ENCODE measurements at places on chromosomes 3 and 15.

DNA sequence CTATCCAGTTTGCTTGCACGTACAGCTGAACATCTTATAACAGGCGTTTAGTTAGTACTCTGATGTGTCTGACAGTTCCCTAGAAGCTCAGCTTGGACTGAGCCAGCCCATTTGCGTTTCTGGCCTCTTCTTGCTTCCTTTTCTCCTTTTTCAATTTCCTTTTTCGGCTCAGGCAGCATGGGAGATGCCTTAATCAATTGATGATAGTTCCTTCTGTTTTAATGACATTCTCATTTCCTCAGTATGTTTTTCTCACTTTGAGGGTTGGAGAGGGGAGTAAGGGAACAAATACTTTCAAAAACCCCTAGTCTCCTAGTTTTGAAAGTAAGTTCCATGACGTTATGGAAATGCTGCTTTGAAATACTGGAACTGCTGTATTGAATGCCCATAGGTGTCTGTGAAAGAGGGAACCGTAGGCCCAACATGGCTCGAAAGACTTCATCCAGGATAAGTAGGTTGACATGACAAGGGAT, 18.9 kb downstream of the IL1RAP start:
- no peak for DNase-seq

- no peak for DNase-seq
Observed at GRCh38 chr3:73893089-73893488, 268.3 kb upstream of the PDZRN3 start.

GRCh38 chr15:81235276-81236123, 38.8 kb downstream of the IL16 start:
- no peak for DNase-seq

DNA sequence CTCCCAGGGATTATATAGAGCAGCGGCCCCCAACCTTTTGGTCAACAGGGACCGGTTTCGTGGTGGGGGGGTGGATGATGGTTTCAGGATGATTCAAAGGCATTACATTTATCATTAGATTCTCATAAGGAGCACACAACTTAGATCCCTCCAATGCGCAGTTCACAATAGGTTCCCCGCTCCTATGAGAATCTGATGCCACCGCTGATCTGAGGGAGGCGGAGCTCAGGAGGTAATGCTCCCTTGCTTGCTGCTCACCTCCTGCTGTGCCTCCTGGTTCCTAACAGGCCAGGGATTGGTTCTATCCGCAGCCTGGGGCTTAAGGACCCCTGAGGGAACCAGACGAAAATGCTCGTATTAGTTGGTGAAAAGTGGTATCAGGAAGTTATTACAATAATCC, 1.3 kb upstream of the HACD2 start:
- peak; percentile 95 for DNase-seq

DNA sequence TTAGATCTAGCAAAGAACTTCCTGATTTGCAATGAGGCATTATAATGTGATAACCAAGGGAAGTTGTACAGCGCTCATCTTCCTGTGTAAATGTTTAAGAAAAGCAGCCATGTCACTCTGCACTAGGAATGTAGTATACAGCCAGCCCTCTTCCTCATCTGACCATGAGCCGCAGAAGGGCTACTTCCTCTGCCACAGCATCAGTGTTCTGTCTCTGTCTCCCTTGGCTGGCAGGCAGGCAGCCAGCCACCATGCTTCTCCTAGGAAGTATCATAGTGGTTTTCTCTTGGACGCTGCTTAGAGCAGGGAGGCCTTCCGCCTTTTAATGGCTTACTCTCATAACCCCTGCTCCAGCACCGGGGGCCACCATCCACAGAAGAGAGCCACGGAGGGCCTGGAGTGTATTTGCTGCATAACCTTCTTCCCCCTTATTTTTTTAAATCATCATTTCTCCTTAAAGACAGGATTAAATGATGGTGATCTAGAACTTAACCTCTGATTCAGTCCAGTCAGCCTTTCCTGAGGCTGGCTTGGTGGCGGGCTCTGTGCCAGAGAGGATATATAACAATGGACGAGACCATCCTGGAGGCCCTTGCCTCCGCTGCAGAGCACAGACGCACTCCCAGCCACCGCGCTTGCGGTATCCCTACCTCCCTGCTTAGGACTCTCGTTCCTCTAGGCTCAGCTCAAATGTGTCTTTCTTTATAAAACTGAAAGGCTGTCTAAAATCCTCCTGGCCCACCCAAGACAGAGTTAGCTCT, 57.3 kb upstream of the PLXNA1 start:
- DNase-seq: no peak

- DNase-seq: no peak
Observed at GRCh38 chr15:41832208-41832607, 4.3 kb downstream of the JMJD7 start.

DNA sequence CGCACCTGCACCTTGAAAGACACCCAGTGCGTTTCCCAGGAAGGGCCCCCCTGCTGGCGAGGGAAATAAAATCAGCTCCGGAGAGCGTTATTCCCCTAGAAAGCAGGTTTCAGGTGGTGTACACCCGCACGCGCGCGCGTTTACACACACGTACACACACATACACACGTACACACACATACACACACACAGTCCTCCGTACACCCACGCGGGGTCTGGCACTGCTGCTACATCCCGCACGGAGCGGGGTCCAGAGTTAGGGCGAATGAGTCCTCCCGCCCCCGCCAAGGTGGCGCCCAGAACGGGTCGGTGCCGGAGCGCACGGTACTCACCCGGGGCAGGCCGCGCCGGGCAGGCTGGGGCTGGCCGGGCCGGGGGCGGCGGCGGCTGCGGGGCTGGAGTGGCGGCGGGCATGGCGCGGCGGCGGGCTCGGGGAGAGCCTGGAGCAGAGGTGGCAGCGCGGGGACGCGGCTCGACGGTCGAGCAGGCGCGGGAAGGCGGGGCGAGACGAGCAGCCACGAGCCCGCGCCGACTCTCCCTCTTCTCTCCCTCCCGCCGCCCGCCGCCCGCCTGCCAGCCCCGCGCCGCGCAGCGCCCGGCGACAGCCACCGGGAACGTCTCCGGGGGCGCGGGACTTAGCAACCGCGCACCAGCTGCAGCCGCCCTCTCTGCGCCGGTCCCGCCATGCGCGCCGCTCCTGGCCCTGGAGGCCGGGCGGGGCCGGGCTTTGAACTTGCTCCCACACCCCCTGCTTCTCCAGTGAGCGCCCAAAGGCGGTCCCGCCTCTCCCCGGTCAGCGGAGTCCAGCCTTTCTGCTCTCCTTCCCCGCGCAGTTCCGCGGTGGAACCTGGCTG, at the start of gene DCLK3:
Gene DCLK3 (minus strand): TSS at position 704 of the 854 bp plus-strand sequence. CDS start 290 bp downstream, at position 414.
- DNase-seq: peak; percentile 38

- no peak for DNase-seq
Observed at GRCh38 chr3:16146015-16146730, 28.3 kb upstream of the GALNT15 start.
